ENCODE measurements at places on chromosomes 1 and 21. TPM values are rescaled to one million over a fixed set of nuclear protein-coding genes. Genes with fewer than 3 reads are reported as not detected.

The DYNLT4 gene
- total RNA-seq = not detected

The DNALI1 gene
- total RNA-seq = 5.3 TPM

The MFAP2 gene
- 88.9 TPM for total RNA-seq

The CALML6 gene
- total RNA-seq = 1.2 TPM

The LCE2A gene
- not detected for total RNA-seq

The ARHGEF16 gene
- not detected for total RNA-seq

The PTPN14 gene
- 115 TPM for total RNA-seq

The CTSK gene
- total RNA-seq = 383 TPM

The RGS16 gene
- 1.1 TPM for total RNA-seq

The MYBPH gene
- total RNA-seq = not detected

The TLCD4 gene
- 0.81 TPM for total RNA-seq

The S100B gene
- total RNA-seq = 1.5 TPM

The SYDE2 gene
- 4.9 TPM for total RNA-seq

Data from hair follicle dermal papilla cell (primary cell).